ENCODE measurements at places on chromosomes 16 and 17.

DNA sequence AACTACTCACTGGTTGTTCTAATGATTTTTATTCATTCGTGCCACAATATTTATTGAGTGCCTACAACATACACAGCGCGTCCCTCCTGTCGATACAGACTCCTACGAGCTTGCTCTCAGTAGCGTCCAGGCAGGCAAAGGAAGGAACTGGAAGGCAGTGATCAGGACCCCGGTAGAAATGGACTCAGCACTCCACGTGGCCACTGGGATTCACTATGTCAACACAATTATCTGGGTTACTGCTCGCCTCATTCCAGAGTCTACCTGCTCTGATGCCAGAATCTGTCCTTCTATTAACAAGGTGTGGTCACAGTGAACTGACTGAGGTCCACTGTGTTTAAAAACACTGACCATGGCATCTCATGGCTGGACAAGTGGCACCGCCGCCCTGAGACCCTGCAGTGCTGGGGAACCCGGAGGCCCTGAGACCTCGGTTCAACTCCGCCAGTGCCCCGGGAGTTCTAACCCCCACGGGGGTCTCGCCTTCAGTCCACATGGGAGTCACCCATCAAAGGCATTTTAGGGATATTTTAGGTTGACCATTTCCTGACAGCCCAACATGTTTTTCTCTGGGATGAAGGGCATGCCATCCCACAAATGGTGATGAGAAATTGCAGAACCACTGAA is 71.4 kb downstream of the ZFHX3 start:
- DNase-seq, result no peak

DNA sequence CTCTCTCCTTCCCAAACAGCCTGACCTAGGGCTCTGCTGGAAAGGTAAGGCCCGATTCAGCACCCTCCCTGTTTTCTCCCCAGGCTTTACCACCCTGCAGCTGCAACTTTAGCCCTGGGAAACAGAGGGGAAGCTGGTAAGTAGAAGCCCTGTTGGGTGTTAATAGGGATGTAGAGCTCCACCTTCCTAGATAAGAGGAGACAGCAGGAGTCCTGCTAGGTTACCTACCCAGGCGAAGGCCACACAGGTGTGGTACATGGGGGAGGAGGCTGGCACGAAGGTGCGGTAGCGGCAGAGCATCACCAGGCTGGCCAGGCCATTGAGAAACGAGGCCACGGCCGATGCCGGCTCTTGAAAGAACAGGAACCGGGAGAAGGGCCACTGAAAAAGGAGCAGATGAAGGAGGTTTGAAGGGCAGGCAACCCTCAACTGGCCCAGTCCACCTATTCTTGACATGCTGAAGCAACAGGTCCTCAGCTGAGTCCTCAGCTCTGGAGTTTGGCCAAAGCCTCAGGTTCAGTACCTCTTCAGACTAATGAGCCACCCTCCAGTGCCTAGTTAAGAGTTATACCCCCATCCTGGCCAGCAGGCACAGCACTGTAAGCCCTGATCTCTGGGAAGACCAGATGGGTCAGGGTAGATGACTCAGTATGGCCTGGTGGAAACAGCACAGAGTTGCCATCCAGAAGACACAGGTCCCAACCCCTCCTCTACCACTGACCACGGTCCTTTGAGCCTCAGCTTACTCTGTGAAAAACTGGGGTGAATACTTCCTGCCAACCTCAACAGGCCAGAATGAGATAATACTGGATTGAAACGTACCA is 3.3 kb downstream of the PGAP3 start:
- DNase-seq, result peak; percentile 13

- no peak for DNase-seq
Observed at GRCh38 chr17:79952265-79952877, 83.3 kb downstream of the TBC1D16 start.

GRCh38 chr16:51886456-51886855 is 660.5 kb downstream of the TOX3 start:
- no peak for DNase-seq

DNA sequence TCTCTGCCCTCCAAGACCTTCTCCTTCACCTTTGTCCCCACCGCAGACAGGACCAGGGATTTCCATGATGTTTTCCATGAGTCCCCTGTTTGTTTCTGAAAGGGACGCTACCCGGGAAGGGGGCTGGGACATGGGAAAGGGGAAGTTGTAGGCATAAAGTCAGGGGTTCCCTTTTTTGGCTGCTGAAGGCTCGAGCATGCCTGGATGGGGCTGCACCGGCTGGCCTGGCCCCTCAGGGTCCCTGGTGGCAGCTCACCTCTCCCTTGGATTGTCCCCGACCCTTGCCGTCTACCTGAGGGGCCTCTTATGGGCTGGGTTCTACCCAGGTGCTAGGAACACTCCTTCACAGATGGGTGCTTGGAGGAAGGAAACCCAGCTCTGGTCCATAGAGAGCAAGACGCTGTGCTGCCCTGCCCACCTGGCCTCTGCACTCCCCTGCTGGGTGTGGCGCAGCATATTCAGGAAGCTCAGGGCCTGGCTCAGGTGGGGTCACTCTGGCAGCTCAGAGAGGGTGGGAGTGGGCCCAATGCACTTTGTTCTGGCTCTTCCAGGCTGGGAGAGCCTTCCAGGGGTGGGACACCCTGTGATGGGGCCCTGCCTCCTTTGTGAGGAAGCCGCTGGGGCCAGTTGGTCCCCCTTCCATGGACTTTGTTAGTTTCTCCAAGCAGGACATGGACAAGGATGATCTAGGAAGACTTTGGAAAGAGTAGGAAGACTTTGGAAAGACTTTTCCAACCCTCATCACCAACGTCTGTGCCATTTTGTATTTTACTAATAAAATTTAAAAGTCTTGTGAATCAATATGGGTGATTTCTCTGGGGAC is 12.2 kb downstream of the CX3CL1 start:
- DNase-seq, result no peak

GRCh38 chr17:81309140-81309858 is 14.2 kb upstream of the SLC38A10 start:
- peak; percentile 80 for DNase-seq

DNA sequence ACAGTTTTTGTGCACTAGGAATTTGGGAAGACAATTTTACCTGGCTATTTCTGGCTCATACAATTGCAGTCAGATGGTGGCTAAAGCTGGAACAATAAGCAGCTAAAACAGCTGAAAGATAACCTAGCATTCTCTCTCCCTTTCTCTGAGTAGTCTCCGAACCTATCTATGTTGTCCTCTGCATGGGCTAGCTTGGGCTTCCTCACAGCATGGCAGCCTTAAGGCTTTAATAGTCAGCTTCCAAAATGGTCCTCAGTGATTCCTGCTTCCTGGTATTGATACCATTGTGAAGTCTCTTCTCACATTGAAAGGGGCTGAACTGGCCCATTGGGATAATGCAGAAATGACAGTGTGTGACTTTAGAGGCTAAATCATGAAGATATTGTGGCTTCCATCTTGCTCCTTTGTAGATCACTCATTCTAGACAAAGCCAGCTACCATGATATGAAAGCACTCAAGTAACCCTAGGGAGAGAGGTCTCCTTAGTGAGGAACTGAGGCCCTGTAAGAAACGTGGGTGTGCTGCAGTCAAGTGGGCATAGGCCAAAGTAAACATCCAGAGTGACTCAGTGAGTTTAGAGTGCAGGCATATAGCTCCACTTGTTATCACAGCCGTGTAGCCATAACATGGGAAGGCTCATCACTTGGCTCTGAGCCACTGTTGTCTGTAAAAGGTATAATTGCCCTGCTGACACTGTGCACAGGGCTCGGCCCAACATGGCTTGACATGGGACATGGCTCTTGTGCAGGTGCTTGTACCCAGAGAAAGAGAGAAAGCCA is 5.5 kb upstream of the VKORC1 start:
- DNase-seq, result no peak

GRCh38 chr16:75105306-75106061 is 11.1 kb downstream of the LDHD start:
- no peak for DNase-seq

DNA sequence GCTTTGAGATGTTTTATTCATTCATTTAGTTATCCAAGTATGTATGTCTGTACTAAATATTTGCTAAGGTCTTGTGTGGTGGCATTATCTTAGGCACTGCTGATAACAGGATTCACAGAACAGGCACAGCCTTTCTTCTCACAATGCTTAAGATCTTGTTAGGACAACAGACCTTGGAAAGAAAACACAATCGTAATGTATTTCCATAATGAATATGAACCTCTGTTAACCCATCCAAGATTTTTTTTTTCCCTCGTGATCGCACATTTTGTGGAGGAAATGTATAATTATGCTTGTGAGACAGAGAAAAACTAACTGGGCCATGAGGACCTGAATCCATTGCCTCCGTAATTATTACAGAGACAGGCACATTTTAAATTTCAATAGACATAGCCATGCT is 121.9 kb downstream of the NPIPB5 start:
- no peak for DNase-seq

DNA sequence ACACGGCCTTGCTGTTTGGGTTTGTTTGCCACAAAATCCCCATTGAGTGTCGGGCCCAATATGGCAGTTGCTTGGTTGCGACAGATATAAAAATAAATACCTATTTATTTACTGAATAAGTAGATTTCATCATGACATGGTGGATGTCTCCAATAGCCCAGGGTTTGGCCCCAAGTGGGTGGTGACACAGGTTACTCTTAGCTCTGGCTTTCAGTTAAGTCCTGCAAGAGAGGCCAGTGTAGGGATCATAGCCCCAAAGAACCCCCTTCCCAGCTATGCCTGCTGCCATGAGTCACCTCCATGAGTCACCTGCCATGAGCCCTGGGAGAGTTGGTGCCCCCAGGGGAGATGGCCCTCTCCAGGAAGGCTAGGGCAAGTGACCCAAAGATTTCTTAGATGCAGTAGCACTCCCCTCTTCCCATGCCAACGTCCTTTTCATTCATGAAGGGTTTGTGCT is 78.7 kb upstream of the LGALS9 start:
- no peak for DNase-seq

- DNase-seq, result no peak
Observed at GRCh38 chr17:57537524-57538410, 207.3 kb downstream of the CCDC182 start.

- DNase-seq, result no peak
Observed at GRCh38 chr17:17151055-17151454, 55.1 kb downstream of the PLD6 start.

- DNase-seq, result no peak
Observed at GRCh38 chr16:27458987-27459688, 57.2 kb downstream of the IL21R start.

DNA sequence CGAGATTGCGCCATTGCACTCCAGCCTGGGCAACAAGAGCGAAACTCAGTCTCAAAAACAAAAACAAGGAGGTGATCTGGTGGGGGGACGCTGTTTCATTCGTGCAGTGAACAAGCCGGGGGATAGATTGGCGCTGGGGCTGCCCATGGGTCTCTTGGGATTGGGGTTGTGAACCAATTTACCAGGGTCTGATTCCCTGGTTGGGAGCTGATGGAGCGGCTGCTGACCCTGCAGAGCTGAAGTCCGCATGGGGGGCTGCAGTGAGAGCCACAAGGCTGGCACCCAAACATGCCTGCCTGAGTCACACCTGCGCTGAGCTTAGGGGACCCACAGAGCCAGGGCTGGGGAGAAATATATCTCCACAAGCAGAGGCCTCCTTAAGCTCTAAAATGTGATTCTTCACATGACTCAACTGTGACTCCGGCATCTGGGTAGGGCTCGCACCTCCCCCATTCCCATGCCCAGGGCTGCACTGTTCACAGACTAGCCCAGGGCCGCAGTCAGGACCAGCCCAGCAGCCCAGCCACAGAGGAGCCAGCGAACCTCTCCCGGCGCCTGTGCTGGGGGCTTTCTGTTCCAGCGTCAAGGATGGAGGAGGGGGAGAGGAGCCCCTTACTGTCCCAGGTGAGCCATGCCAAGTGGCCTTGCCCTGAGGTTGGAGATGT is 5.0 kb downstream of the TSPAN10 start:
- no peak for DNase-seq

DNA sequence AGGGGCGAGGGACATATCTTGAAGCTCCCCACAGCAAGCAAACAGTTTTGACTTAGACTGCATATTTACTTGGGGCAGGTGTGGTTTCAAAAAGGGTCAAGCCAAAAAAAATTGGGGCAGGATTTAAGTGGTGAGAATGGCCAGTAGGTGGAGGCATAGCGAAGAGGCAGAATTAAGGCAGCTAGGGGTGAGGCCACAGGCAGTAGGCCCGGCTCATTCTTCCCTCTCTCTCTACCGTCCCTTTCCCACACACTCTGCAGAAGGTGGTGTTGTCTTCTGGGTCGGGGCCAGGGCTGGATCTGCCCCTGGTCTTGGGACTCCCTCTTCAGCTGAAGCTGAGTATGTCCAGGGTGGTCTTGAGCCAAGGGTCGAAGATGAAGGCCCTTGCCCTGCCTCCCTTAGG is 2.6 kb downstream of the SHBG start:
- DNase-seq, result no peak

GRCh38 chr17:28970879-28971278 is 19.6 kb upstream of the PHF12 start:
- DNase-seq, result no peak

DNA sequence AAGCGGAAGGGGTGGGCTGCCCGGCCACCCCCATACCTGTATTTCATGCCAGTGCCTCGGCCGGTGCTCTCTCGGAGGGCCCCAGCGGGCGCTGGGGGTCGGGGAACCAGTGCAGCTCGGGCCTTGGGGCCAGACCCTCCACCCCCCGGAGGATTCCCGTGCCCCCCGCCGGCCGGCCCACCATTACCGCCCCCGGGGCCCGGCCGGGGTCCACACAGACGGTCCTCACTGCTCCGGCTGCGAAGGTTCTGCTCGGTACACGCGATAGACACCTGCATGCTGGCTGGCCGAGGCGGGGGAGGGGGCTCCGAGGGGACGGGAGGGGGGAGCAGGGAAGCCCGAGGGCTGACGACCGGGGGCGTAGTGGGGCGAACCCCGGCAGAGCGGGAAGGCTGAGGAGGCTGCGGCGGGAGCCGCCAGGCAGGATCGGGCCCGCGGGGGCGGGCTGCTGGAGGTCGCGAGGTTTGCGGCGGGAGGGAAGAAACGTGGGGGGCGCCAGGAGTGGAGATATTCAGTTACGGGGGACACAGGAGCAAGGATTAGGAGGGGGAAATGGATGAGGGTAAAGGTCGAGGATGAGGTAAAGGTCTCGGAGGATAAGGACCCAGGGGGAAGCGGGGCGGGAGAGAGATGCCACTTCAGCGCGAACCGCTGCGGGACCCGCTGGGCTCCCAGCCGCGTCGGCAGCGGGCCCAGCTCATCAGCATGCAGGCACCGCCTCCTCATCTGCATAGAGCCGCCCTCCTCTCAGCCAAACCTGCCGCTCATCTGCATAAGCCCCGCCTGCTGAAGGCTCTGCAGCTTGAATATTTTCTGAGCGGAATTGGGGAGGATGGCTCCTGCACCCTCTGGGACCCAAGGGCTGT is at the start of gene KCNAB3:
Gene KCNAB3, minus strand, starts transcription at position 699 of the 866 bp plus-strand sequence. Its CDS starts 421 bp downstream, at position 278.
- DNase-seq, result peak; percentile 79

DNA sequence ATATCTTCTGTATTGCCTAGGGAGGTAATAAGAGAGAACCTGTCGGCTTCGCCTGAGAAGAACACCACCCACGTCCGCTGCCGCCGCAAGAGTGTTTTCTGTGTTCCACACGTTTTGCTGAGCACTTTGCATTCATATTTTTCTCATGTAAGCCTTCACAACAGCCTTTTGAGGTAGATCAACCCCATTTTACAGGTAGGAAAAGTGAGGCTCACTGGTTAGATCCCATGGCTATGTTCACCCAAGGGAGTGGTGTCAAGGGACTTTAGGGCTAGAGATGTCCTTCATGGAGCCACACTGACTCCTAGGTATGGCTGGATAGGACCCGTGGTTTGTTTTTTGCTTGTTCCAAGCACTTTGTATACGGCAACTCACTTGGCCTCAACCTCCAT is 87.0 kb upstream of the LGALS9 start:
- DNase-seq, result no peak

- no peak for DNase-seq
Observed at GRCh38 chr16:68257251-68257905, 6.9 kb upstream of the SLC7A6 start.

- DNase-seq, result peak; percentile 62
Observed at GRCh38 chr17:48045316-48046001, 2.7 kb upstream of the NFE2L1 start.

Measured in left hindlimb (tissue), 1 donor.